ENCODE measurements at places on chromosomes 2 and 18. TPM values are rescaled to one million over a fixed set of nuclear protein-coding genes. Genes with fewer than 3 reads are reported as not detected.
A peak's percentile ranks its signal among the peaks of the same experiment; 100 is the strongest.

GRCh38 chr2:235643680-235644511, 150.1 kb downstream of the AGAP1 start:
- H3K4me1 ChIP-seq, result no peaks in the 10 kb centered on the region
- H3K36me3 ChIP-seq, result no peaks in the 10 kb centered on the region
- H3K4me3 ChIP-seq, result no peak overlapping the region
- H3K27ac ChIP-seq, result no peak overlapping the region

DNA sequence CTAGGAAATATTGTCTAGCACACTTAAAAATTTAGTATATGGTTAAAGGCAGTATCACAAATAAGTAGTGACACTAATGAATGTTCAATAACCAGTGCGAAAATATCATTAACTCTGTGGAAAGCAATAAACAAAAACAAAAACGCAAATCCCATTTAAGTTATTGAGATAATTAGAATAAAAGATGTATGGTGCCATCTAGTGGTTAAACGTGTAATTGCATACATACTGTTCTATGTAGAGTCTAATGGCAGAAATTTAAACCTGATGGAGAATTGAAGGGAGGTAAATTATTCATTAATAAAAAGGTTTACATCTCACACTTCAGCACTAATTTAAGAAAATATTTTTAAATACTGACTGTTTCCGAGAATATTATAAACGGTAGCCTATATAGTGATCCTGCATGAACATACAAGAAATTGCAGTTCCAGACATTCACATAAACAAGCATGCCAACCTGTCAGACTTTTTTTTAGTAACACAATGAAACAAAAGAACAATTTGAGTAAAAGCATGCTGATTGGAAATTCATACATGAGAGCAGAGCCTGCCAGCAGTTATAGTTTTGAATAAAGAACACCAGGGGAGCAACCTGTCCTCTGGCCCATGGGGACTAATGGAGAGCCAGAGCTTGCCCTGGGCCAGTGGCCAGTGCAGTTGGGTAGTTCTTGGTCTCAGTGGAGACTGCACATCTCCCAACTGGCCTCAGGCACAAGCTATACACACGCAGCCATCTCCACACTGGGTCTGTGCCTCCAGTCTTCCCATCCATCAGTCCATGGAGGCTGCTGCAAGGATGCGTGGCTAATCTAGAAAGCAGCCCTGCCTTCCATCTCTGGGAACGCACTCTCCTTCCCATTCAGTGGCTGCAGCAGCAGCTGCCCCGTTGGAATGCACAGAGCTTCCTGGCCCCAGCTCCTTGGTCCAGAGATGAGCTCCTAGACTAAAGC, 28.0 kb downstream of the GCG start:
- no peak for DNase-seq
- no peak overlapping the region for H3K27ac ChIP-seq
- no peaks in the 10 kb centered on the region for H3K36me3 ChIP-seq
- H3K27me3 ChIP-seq, result no peaks in the 10 kb centered on the region

DNA sequence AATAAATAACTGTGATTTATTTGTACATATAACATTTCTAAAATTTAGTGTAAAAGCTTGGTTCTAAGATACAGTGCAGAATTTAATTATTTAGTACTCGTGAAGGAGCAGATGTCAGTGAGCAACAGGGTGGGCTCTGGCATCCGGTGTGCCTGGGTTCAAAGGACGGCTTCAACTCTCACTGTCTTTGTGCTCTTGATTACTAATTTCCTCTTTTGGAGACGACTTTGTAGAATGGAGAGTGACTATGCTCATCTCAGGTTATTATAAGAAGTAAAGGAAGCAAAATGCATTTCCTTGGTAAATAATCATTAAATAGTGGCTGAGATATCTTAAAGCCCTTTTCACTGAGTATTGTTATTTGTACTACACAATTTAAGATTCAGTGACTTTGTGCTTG, 271.7 kb downstream of the ASXL3 start:
- no peaks in the 10 kb centered on the region for H3K4me1 ChIP-seq
- H3K27ac ChIP-seq, result no peak overlapping the region
- H3K27me3 ChIP-seq, result no peaks in the 10 kb centered on the region
- no peak for DNase-seq

The RTP5 gene
- total RNA-seq, result 0.12 TPM

- peak overlapping the region; percentile 78 for H3K27ac ChIP-seq
- H3K27me3 ChIP-seq, result no peaks in the 10 kb centered on the region
- no peak overlapping the region for H3K4me3 ChIP-seq
- H3K36me3 ChIP-seq, result peaks cover 41% of the 10 kb centered on the region
These were observed 4.2 kb downstream of the STAMBP start for GRCh38 chr2:73832930-73833329.

The CD207 gene
- not detected for total RNA-seq

The SERPINB13 gene
- not detected for total RNA-seq

DNA sequence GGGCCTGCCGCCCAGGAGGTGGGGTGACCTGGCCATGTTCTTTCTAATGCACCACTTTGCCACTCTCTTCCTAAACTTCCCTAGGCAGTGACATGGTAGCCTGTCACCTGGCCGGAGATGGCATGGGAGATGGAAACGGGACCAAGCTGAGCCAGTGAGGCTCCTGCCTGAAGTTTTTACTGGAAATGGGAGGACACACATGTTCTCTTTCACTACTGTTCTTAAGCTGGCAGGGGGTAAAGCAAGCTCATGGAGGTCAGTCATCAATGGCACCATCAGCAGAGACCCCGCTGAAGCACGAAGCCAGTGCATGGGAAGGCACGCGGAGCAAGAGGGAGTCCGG, 50.7 kb downstream of the ATIC start:
- H3K4me1 ChIP-seq, result no peaks in the 10 kb centered on the region
- H3K4me3 ChIP-seq, result no peak overlapping the region
- no peak for DNase-seq
- peaks cover 41% of the 10 kb centered on the region for H3K36me3 ChIP-seq

GRCh38 chr2:134722728-134723127, 3.9 kb upstream of the TMEM163 start:
- H3K4me1 ChIP-seq, result peaks cover 3% of the 10 kb centered on the region
- H3K36me3 ChIP-seq, result no peaks in the 10 kb centered on the region
- H3K4me3 ChIP-seq, result no peak overlapping the region
- DNase-seq, result no peak
- H3K27ac ChIP-seq, result no peak overlapping the region
- H3K27me3 ChIP-seq, result peaks cover 32% of the 10 kb centered on the region

GRCh38 chr2:167196461-167197252, 308.4 kb downstream of the XIRP2 start:
- H3K4me1 ChIP-seq, result no peaks in the 10 kb centered on the region
- no peaks in the 10 kb centered on the region for H3K27me3 ChIP-seq
- no peak overlapping the region for H3K4me3 ChIP-seq

The CTAGE1 gene
- total RNA-seq, result not detected

- DNase-seq, result no peak
- no peaks in the 10 kb centered on the region for H3K4me1 ChIP-seq
These were observed 191.9 kb upstream of the CRIM1 start for GRCh38 chr2:36163520-36164254.

- H3K27me3 ChIP-seq, result peaks cover 3% of the 10 kb centered on the region
- H3K27ac ChIP-seq, result no peak overlapping the region
- no peaks in the 10 kb centered on the region for H3K4me1 ChIP-seq
- H3K36me3 ChIP-seq, result no peaks in the 10 kb centered on the region
These were observed 33.7 kb downstream of the RFTN2 start for GRCh38 chr2:197641666-197642065.

DNA sequence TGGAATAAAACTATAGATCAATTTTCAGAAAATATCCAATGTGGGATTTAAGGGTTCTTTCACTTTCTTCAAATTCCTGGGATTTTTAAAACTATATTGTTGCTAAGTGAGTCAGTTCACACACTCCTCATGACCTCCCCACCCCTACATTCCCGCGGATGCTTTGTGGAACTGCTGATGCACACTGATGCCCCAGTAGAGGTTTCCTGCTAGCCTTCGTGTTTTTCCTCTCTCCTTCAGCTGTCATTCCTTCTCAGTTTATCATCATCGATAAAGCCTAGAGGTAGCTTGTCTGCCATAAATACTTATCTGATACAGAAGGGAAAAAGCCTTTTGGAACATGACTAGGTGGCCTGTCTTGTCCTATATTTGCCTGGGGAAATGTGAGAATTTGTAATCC, 67.4 kb upstream of the GALNT5 start:
- H3K27me3 ChIP-seq, result peaks cover 5% of the 10 kb centered on the region
- DNase-seq, result no peak
- H3K27ac ChIP-seq, result no peak overlapping the region
- peaks cover 1% of the 10 kb centered on the region for H3K4me1 ChIP-seq
- H3K4me3 ChIP-seq, result no peak overlapping the region
- no peaks in the 10 kb centered on the region for H3K36me3 ChIP-seq

DNA sequence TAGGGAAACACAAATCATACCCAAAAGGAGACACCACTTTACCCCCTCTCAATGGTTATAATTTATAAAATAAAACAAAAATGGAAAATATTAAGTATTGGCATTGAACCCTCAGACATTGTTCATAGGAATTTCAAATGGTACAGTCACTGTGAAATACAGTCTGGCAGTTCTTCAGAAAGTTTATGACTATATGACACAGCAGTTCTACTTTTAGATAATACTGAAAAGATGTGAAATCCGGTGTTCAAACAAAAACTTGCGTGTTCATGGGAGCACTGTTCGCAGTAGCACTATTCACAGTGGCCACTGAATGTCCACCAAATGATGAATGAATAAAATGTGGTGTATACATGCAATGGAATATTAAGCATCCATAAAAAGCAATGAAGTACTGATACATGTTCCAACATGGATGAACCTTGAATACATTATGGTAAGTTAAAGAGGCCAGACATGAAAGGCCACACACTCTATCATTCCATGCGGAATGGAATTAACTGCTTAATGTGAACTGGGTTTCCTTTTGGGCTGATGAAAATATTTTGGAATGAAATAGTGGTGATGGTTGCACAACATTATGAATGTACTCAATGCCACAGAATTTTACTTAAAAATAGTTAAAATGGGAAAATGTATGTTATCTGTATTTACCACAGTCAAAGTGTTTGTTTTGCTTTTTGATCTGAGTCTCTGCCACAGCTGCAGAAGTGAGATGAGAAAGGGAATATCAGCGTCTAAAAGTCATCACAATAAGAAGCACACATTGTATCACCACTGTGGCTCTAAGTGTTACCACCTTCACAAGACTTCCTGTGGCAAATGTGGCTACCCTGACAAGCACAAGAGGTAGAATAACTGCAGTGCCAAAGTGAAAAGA, 864.6 kb downstream of the SUCLG1 start:
- H3K4me1 ChIP-seq, result no peaks in the 10 kb centered on the region
- DNase-seq, result no peak
- no peak overlapping the region for H3K4me3 ChIP-seq

The NEURL3 gene
- 0.87 TPM for total RNA-seq

The ANKRD23 gene
- 7.6 TPM for total RNA-seq

DNA sequence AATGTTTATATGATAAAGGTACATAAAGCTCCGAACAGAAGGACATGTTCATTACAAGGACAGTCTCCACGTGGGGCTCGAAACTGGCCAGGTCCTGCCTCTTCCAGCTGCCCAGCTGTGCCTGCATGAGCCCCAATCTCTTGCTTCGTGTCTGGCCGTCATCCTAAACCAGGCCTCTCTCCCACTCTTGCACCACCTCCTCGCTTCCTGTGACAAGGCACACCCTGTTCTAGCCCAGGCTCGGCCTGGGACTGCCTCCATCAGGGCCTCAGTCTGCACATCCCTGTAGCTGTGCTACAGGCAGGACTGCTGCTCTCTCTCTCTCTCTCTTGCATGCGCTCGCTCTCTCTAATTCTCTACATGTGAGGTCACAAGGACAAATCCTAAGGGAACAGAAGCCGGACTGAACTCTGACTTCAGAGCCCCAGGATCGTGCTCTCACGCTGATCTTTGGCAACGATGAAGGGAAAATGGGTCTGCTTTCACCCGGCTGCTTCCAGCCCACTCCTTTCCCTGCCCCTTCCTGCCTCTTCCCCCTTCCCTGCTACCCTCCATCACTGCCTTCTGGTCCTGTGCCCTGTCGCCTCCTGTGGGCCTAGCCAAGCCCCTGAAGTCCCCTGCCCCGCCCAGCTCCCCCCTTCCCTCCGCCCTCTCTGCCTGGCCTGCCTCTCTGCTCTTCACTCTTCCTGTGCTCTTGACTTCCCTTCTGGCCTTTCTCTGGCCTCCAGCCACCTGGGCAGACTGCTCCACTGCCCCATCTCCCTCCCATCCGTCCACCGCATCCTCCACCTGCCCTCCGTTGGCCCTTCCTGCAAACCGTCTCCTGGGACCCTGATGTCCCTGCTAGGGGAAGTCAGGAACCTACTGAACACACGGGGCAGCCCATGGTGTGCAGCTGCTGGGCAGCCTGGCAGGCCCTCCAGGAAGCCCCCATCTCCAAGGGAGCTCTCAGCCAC, 7.8 kb upstream of the GPR55 start:
- H3K4me3 ChIP-seq, result no peak overlapping the region
- H3K27ac ChIP-seq, result no peak overlapping the region
- H3K4me1 ChIP-seq, result peaks cover 3% of the 10 kb centered on the region
- peak; percentile 12 for DNase-seq
- H3K36me3 ChIP-seq, result peaks cover 14% of the 10 kb centered on the region

The WNT6 gene
- total RNA-seq, result 0.31 TPM

- H3K27me3 ChIP-seq, result peaks cover 4% of the 10 kb centered on the region
- H3K27ac ChIP-seq, result no peak overlapping the region
- H3K36me3 ChIP-seq, result no peaks in the 10 kb centered on the region
- no peaks in the 10 kb centered on the region for H3K4me1 ChIP-seq
- DNase-seq, result no peak
These were observed 20.1 kb upstream of the REEP1 start for GRCh38 chr2:86357392-86357963.

The SNRPD1 gene
- 153 TPM for total RNA-seq

The KCNS3 gene
- 0.17 TPM for total RNA-seq

DNA sequence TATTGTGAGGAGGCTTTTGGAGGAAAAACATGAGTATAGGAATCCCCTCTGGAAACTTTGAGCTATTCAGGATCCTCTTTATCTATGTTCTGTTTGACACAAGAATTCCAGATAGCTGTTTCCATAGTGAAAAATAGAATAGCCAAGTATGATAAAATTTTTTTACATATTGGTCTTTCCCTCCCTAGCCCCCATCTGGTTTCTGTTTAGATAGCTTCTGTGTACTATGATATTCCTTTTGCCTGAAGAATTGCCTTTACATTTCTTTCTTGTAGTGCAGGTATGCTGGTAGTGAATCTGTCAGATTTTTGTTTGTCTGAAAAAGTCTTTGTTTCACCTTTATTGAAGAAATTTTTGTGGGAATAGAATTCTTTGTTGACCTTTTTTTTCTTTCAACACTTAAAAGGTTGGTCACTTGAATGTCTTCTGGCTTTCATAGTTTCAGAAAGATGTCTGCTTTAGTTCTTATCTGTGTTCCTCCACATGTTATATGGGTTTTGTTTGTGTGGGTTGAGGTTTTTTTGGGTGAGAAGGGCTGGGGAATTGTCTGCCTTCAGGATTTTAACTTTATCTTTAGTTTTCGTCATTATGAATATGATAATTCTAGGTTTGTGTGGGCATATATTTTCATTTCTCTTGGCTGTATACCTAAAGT, 29.9 kb upstream of the FBLN7 start:
- H3K27me3 ChIP-seq, result no peaks in the 10 kb centered on the region
- H3K36me3 ChIP-seq, result peaks cover 81% of the 10 kb centered on the region
- no peak for DNase-seq
- H3K27ac ChIP-seq, result no peak overlapping the region

DNA sequence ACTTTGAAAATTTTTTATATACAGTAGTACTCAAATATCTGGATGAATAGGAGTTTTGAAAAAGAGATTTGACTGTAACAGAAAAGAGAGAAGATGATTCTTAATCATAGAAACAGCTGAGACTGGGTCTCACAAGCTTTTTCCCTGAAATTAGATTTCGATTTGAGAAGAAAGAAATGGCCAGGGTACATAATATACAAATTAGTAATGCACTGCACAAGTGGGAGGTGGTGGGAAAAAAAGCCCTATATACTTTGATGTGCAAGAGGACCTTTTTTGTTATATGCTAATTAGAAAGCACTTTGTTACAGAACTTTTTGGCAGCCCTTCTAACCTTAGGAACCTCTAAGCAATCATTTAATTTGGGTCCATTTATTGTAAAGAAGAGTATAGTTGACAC, 62.9 kb downstream of the EML4 start:
- peaks cover 72% of the 10 kb centered on the region for H3K4me1 ChIP-seq
- H3K27ac ChIP-seq, result peak overlapping the region; percentile 0
- no peak overlapping the region for H3K4me3 ChIP-seq
